ENCODE measurements at places on chromosomes 7 and 10.

DNA sequence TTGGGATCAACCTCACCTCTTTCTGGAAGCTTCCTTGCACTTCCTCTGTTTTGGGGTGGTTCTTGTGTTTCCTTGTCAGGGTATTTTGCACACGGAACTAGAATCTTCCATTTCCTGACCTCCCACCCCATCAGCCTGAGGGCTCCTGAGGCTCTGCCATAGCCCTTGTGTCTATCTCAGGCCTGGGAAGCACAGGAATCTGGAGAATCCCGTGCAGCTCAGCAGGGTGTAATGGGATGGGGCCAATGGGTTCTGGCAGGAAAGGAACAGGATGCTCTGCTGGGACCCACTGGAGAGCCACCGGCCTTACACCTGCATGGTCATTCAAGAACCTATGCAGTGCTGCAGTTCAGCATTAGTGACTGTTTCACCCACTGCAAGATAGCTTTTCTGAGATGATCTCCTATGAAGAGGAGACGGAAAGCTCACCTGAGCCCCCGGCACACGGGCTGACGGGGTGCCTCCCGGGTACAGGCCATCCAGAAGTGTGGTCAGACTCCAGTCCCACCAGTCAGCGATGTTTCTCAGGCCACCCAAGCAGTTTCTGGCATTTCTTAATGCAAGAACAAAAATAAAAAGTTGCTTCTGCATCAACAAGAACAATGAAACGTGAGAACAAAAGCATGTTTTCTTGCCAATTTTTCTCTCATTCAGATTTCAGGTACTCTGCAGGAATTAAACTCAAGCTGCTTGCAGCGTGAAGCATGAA lies 133.2 kb downstream of the PKD1L1 start:
- DNase-seq: no peak

DNA sequence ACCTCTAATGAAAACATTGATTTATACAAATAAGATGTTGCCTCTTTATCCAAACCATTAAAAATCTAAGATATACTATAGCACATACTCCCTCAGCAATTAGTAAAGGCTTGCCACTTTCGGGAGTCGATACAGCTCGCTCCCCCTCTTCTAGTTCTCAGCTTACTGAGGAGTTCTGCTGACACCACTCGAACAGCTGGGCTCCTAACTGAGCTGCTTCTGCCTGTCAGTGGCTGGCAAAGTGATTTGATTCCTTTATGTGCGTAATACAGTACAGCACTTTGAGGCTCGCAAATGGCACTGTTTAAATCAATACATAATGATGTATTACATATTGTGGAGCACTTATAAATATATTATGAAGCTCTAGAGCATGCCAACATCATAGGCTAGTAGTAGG lies 241.8 kb downstream of the CREB5 start:
- no peak for DNase-seq

GRCh38 chr10:77498829-77499228 lies 138.8 kb downstream of the KCNMA1 start:
- DNase-seq: no peak

DNA sequence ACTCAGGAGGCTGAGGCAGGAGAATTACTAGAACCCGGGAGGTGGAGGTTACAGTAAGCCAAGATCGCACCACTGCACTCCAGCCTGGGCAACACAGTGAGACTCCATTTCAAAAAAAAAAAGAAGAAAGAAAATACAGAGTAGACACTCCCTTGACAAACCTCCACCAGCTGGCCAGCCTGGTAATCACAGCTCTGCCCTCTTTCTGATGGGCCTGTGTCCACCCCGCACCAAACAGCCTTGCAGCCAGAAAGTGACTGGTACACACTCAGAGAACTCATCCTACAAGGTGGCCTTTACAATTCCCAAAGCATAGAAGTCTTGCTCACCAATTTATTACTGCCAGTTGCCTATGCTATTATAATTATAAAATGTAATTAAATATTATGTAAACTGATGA lies 66.6 kb downstream of the COBL start:
- no peak for DNase-seq

DNA sequence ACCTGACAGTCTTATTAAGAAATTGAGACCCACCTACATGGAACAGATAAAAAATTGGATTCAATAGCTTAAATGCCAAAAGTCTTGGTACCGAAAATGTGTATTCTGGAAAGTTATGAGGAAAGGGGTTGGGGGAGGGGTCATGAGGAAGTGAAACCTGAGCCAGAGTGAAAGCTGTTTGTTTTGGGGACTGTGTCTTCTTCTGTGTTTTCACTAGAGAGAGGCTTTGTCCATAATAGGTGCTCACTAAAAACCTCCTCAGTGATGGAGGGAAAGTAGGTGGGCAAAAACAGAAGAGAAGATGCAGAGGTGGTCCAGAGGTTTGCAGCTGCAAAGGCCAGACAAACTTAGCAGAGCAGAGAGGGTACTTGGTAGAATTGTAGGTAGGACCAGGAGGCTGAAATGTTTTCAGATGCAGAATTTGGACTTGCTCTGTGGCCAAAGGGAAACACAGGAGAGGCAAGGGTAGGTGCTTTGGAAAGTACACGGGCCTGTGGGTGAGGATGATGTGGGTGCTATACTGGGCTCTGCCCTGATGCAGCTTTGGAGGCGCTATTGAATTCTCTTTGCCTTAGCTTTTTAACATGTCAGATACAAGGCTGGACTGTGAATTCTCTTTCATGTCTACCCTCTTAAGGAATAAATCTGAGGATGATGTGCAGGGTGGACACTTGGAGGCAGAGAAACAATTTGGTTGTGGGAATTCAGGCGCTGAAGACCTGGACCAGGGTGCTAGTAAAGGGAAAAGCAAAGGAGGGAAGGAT lies 254.6 kb downstream of the PTEN start:
- no peak for DNase-seq

GRCh38 chr10:100972115-100972903 lies 3.0 kb downstream of the SEMA4G start:
- no peak for DNase-seq

GRCh38 chr10:77554996-77555397 lies 82.6 kb downstream of the KCNMA1 start:
- DNase-seq: no peak

DNA sequence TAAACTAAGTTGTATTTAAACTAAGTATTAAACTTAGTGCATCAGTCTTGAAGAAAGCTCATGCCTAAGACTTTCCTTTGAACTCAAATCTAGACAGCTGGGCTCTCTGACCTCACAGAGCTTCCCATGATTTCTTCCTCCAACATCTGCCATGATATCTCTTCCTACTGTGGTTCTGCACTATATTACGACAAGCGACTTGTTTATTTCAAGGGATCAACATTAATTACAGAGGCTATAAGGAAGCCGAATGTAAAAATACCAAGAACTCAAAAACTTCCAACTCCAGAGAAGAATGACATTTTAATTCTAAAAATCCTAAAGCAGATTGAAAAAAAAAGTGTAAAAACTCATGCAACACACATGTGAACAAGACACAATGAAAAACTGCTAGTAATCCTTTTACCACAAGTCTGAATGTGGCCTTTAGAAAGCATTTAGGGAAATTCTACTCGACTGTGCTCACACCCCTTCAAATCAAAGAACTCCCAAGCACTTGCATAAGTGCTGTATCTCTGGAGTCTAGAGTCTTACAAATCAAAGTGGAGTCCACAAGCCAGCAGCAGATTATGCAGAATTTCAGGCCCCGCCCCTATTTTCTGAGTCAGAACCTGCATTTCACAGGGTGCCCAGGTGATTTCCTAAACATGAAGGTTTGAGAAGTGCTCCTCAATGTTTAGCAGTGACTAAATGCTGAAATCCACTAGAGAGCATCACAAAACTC lies 22.7 kb upstream of the WASHC2A start:
- no peak for DNase-seq

GRCh38 chr7:88399696-88400240 lies 93.1 kb upstream of the STEAP4 start:
- DNase-seq: no peak

GRCh38 chr7:116598278-116598677 lies 73.4 kb downstream of the CAV1 start:
- no peak for DNase-seq

DNA sequence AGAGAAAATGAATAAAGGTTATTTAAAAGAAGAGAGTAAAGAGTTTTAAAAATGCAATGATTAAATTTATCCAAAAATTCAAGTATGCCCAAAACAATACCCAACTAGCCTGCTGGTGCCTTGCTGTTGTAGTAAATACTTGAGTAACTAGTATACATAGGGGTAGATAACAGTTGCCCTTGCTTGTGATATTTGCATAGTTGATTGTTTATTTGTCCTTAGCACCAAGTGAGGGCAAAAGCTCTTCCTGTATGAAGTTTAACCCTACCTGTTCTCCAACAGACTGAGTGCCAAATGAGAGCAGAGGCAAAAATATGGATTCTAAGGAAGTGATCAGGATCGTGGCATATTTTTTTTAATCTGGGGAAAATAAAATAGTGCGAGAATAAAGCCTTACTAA lies 85.0 kb downstream of the PTN start:
- DNase-seq: no peak

DNA sequence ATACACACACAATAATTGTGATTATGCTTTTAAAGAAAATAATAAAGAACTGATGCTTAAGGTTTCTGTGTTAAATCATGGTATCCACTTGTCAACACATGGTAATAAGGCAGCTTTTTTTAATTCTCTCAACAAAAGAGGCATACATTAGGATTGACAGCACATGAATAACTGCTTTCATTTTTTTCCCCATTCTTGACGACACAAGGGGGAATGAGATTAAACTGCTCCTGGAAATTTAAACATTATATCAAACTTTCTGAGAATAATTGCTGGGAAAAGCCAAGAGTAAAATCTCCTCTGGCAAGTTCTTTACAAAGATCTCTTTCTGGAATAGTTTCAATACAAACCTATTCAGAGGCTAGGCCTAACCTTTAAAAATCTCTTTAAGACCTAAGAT lies 99.0 kb upstream of the GPR22 start:
- DNase-seq: no peak

DNA sequence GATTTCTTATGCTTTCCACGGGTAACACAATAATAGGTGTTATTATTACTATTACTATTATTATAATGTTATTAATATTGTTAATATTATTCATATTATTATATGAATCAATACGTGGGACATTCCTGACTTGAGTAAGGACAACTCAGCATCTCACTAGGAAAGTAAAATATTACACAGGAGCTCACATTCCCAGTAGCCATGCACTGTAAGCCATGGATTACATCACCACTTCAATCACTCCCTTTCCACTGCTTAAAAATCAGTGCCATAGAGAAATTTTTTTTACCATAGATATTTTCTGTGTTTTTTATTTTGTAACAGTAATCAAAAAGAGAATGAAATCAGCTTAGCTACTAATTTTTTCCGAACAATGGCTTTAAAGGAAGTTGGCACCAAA lies 68.5 kb upstream of the DGKI start:
- DNase-seq: no peak

GRCh38 chr10:92688573-92688926 lies 1.2 kb upstream of the HHEX start:
- DNase-seq: no peak

DNA sequence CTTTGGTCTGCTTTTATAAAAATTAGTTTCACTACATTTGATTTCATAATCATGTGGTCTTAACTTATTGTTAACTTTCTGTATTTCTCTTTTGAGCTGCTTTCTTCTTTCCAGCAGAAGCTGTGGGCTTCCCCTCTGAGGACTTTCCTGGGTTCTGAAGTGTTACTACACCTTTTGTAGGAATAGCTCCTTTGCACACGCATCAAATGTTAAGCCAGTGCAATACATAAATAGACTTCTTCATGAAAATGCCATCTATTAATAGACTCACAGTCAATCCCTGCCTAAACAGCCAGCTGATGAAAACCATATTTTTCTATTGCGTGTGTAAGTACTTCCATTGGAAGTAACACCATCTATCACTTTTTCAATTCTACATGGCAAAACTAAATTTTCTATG lies 1.5 kb downstream of the ABCB4 start:
- DNase-seq: no peak

DNA sequence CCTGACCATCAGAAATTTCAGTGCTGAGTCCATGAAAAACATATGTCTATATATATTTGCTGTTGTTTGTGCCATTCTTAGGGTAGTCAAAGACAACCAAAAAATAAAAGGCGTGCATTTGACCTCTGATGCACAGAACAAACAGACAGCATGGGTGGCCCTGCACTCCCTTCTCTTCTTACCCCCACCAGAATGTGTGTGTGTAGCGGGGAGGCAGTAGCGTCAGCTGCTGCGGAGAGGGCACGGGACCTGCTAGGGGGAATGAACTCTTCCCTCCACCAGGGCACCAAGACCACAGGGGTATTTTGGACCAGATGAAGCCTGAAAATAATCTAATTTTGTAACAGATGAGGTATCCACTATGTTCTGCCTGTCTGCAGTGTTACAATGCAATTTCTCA lies 277.7 kb upstream of the ZNF32 start:
- DNase-seq: no peak

DNA sequence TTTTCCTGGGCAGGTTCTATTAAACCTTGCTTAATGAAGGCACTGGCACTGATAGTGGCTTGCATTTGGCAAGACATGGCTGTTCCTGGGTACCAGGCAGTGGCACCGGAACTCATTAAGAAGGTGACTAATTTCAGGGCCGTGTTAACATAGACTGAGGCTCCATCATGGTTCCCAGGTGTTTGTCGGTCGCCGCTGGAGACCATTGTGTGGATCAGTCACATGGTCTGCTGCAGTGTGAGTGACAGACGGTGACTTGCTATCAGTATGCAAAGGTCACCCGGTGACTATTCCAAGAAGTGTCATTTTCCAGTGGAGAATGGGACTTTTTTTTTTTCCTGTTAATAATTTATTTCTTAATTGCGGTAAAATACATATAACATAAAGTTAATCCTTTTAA lies 106.3 kb downstream of the INSYN2A start:
- DNase-seq: no peak

DNA sequence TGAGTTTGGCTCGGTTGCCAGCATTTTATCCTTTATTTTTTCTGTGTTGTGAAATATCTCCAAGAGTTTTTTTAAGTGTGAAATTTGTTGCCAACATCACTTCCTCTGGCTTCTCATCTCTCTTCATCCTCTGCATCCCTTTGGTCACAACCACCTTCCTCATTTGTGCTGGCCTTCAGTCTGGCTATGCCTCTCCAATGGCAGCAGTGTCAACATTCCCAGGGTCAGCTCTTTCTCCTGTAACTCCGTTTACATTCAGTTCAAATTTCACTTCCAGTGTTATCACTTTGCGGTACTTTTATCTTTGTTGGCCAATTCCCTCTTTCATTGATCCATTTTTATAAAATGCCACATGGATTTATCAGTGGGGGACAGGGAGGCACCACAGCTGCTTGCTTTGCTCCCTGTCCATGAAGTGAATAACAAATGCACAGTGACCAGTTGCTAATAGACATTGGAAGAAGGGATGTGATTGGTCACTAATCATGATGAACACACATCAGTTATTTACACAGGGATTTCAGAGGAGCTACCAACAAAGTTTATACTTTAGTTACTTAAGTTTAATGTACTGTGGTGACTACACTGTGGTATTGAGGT lies 311.4 kb upstream of the LRGUK start:
- DNase-seq: no peak

- peak; percentile 39 for DNase-seq
Measured at GRCh38 chr7:13920053-13920697, 69.3 kb downstream of the ETV1 start.

- DNase-seq: no peak
Measured at GRCh38 chr7:106593028-106593417, 67.9 kb downstream of the CCDC71L start.
